ENCODE measurements at places on chromosomes 6 and 20.

DNA sequence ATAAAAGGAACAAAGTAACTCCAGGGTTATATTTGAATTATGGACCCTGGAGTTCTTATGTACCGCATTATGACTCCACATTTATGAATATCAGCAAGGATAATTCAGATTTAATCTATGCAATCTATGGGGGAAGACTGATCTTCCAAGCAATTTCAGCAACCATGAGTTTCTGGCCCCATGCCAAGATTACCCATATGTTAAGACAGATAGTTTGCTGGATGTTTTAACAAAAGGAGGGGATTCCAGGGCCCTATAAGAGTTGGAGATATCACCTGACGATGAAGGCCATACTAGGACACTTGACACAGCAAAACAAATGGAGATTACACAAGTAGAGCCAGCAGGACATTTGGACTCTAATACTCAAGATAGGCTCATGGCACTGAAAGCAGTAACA, 45.9 kb upstream of the PLN start:
- no peak for DNase-seq

DNA sequence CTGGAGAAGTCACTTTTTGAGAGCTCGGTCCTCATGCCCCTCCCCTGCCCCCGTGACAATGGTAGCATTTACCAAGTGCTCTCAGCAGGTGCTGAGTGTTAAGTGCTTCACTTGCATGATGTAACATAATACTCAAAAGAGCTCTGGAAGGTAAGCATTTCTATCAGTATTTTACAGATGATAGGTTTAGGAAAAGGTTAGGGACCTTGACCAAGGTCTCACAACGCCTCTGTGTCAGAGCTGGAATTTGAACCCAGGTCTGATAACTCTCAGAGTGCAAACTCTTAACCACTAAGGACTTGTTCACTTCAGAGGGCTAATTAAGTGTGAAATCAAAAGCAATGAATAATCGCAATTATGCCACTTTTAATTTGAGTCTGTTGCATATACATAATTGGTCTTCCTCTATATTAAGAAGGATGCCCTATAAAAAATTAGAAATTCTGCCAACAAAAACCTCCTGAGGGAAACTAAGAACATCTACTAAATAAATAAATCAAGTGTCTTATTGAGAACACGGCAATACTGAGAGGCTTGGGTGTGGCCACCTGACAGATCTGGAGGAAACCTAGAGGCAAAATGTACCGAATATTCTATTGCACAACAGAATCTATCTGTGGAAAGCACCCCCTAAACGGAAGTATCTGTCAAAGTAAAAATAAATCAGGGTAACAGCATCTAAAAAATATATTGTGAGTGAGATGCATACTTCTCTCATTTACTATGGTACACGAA, 109.8 kb downstream of the BACH2 start:
- no peak for DNase-seq

DNA sequence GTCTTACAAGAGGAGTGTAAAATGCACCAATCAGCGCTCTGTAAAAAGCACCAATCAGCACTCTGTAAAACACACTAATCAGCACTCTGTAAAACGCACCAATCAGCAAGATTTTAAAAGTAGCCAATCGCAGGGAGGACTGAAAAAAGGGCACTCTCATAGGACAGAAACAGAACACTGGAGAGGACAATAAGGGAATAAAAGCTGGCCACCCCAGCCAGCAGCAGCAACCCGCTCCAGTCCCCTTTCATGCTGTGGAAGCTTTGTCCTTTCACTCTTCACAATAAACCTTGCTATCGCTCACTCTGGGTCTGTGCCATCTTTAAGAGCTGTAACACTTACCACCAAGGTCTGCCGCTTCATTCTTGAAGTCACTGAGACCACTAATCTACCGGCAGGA, 1.7 kb upstream of the AIG1 start:
- DNase-seq: no peak

DNA sequence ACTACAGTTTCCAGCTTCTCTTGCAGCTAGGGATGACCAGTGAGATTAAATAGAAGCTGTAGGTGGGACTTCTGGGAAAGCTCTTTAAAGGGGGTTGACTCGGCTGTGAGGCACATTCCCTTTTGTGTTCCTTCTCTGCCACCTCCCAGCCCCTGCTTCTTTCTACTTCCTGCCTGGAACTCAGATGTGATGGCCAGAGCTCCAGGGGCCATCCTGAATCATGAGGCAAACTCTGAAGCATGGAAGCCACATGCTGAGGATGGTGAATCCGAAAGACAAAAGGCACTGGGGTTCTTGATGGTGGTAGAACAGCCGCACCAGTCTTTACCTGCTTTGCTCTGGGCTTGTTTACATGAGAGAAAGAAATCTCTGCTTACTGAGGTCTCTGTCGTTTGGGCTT, 9.1 kb downstream of the CEBPB start:
- DNase-seq: no peak

DNA sequence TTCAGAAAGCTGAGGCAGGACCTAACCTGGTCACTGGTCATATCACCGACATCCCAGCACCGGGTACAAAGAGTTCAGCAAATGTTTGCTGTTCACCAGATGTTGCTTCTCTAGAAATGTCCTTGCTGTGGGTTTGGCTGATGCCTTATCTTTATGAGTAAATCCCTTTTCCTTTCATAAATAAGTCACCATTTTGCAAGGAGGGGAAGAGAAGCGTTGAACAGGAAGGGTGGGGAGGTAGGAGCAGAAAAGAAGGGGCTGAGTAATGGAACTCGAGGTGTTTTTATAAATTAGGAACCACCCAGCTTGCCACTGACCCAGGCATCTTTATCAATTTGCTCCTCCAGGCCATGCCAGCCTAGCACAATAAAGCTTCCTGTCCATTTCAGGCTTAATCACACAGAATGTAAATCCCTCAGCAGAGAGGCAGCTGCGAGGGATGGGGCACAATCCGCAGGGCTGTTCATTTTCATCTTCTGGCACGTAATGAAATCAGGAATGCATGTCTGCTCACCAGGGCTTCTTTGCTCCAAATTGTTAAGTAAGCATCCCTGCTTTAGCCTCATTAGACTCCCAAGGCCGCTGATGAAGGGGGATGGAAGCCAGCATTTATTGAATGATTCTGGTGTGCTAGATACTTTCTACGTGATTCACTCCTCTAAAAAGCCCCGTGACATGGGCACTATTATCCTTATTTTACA, 371.9 kb upstream of the CHD6 start:
- no peak for DNase-seq

DNA sequence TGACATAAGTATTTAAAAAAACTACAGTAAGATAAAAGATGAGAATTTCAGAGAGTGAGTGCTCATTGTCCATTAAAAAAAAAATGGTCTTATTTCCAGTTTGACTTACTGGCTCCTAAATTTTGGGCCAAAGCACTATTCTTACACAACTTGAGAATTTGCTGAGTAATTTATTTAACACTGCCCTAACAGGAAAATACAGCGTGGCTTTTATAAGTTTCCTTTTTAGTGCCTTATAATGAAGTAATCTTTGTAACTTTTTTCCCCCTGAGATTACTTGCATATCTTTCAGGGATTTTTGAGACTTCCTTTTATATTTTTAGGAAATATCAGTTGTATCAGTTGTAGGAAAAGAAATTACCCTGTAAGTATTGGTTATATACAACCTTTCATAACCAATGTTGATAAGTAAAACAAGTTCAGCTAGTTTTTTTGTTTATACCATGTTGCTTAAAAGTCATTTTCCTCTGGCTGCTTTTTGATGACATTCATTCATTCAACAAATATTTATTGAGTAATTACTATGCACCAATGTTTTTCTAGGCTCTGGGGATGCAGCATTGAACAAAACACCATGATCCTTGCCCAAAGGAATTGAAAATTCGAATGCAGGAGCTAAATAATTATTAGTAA, 106.4 kb upstream of the SGK1 start:
- no peak for DNase-seq

DNA sequence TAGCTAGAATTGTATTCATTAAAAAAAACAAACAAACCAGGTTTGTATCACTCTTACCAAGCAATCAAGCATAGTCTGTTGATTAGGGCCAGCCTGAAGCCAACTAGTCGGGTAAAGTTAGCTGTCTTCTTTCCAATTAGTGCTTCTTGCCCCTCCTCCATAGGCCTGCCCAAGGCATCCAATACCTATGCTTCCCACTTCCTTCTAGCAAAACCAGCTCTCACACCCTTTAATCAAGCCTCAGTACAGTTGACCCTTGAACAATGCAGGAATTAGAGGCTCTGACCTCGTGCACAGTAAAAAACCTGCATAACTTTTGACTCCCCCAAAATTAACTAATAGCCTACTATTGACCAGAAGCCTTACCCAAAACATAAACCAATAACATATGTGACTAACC, 119.1 kb upstream of the DTNBP1 start:
- no peak for DNase-seq

DNA sequence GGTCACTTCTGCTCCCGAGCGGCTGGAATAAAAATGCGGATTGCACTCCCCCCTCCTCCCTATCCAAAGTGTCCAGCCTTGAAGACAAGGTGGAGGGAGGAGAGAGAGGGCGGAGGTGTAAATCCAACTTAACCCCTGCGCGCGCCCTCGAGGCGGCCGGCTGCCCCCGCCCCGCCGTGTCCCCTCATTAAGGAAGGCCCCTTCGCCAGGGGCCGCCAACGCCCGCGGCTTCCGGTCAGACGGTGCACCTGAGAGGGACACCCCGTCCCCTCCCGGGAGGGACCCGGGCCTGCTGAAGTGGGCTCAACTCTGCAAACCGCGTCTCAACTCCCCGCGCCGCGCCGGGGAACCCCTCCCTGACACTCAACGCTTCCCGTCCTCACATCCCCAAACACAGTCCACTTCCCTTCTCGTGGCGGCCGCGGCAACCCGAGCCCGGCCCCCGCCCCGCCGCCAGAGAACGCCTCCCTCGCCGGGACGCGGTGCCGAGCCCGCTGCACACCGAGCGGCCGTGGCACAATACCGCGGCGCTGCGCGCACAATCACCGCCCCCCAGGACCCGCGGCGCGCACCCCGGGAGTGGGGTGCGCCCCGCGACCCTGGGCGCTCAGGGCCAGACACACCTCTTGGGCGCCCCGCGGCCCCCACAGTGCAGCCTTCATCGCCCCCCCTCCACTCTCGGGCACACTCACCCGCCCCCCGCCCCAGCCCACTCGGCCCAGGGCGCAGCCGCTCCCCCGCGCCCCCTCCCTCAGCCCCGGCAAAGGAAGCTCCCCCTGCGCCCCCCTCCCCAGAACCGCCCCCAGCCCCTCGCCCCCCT, 102.5 kb downstream of the NOL4L start:
- DNase-seq: no peak

DNA sequence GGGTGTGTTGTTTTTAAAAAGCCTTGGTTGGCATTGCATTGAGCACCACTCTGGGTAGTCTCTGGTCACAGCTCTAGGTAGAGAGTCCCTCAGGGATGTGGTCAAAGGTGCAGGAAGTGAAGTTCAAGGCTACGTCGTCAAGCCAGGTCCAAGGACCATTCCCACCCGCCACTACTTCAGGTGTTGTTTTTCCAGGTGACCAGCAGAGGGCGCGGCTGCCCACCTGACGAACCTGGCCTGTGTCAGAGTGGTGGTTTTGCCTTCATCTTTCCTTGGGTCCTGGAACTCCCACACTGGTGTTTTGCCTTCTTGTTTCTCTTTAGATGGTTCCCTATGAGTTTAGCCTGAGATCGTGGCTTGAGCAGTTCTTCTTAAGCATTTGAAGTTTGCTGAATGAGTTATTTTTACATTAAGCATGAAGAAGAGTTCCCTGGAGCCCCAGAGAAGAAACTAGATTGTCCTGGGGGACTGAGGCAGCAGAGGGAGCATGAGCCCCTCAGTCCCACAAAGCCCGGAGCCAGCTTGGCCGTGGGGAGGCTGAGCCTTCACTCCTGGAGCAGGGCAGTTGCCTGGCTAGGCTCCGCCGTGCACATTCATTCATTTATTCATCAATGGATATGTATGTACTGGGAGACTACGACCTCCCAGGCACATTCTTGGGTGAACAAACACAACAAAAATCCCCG, 5.6 kb upstream of the PHACTR3 start:
- DNase-seq: no peak

DNA sequence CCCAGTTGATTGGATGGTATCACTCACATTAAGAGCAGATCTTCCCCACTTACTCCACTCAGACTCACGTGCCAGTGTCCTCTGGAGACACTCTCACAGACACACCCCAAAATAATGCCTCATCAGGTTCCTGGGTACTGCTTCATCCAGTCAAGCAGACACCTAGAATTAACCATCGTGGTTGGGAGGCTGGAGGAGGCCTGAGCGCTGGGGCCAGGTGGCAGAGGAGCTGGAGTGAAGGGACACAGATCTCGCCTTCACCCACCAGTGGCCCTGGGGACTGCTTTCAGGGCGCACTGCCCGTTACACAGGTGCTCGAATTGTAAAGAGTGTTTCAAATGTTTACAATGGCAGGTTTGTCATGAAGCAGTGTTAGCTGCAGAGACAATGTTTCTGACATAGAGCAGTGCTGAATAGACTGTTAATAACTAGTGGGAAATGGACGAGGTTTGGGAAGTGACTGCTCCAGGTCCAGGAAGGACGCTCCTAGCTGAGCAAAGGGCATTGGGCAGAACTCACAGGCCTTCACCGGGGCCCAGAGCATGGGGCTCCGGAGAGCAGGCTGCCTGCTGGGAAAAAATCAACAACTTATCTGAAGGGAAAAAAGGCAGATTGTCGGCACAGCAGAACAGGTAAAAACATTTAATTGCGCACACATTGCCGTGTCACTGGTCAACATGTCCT, 38.4 kb downstream of the TMEM242 start:
- DNase-seq: no peak

GRCh38 chr20:1012359-1013168, 10.5 kb upstream of the RSPO4 start:
- DNase-seq: no peak

DNA sequence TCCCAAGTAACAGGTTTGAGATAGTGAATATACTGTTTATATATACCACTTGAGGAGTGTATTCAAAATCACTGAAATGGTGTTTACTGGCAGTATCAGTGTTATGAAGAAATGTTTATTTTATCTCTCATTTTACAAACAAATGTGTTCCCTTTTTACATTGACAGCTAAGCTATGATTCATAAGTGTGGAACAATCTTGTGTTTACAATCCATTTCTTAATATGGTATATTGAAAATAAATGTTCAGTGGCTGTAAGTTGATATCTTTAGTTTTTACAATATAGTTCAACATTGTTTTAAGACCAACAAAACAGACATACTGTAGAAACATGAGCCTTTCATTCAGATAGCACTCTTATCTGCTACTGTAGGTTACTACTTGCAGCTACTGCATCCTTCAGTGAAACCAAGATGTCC, 14.3 kb downstream of the PHF3 start:
- DNase-seq: no peak

- DNase-seq: no peak
Observed at GRCh38 chr6:167230288-167230687, 60.8 kb upstream of the UNC93A start.
